ENCODE measurements at places on chromosomes 7 and 10.

DNA sequence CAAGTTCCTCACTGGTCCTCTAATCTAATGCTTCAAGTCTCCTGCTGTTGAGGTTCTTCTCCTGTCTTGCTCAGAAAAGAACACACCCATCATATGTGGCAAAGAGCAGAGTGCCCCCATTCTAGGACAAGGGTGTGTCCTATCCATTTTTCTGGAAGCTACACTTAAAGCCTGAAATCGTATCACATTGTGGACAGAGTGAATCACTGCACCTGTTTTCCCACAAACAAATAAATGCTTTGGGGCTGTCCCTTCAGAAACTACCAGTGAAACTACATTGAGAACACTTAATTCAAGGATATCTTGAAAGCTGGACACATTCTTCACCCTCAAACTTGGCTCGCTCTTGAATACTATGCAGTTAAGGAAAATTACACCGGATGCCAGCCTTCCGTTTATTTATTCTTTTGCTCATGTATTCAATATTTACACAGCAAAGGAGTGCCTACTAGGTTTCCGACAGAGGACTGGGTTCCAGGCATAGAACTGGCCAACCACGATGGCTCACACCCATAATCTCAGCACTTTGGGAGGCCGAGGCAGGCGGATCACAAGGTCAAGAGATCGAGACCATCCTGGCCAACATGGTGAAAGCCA, 473.0 kb downstream of the GALNT17 start:
- no peak for DNase-seq

DNA sequence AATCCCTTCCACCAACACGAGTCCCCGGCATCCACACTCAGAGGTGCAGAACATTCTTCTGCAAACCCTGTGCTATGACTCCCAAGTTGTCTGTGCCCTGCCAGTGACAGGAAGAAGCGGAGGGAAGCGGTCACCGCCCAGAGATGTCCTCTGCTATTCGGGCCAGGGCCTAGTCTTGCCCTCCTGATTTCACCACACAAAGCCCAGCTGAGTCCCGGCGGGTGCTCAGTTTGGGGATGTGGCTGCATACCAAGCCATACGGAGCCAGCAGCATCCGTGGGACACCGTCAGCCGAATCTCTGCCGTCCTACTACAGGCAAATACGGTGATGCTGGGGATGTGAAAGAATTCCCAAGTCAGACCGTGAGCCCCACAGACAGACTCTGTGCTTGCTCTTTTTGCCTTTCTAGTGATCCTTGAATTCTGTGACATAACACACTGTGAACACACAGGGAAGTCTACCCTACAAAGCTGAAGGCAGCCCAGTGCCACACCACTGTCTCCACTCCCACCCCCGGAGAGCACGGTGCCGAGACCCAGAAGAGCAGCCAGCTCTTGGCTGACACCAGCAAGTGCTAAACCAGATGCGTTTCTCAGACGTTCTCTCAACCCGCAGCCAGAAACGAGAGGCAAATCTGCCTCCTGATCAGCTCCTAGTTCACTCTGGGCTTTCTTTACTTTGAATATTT, 2.0 kb downstream of the STK32C start:
- no peak for DNase-seq

GRCh38 chr7:134037991-134038390, 89.1 kb upstream of the LRGUK start:
- DNase-seq = no peak

GRCh38 chr10:33835556-33835955, 501.1 kb upstream of the NRP1 start:
- DNase-seq = no peak
